GM23248 (cell line): ENCODE measurements at places on chromosomes 1 and 21. TPM values are rescaled to one million over a fixed set of nuclear protein-coding genes. Genes with fewer than 3 reads are reported as not detected.

GRCh38 chr1:197521118-197521739 is 253.2 kb downstream of the CRB1 start:
- DNase-seq, result peak; percentile 65

DNA sequence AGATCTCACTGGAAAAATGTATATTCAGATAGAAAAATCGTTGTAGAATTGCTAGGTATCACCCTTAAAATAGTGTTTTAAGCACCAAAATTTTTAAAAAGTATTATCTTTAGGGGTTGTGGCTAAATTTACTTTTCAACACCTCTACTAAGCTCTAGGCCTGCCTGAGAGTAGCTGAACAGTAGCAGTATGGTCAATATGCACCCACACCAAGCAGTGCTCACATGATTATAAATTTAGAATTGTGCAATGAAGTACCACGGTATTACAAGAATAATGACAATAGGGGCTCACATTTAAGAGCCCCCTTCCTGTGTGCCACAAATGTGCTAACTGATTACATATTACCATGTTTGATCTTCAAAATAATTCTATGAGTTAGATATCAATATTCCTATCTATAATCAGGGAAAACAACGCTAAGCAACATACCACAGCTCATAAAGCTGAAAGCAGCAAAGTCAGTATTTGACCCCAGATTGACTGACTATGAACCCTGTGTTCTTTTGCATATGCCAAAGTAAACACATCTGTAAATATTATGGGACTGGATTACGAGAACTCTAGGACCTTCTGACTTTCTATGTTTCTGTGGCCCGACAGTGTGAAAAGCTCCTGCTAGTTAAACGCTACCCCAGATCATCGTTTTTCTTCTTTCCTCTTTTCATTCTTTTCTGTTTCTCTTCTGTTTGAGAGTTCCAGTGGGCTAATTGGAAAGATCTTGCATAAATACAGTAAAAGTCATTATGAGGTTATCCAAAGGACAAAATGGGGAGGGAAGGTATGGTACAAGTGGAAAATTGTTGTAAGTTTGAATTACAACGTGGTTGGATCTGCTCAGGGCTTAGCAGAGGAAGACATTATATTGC is 201.1 kb upstream of the C1orf87 start:
- DNase-seq, result no peak

GRCh38 chr1:18716785-18717678 is 86.4 kb downstream of the PAX7 start:
- DNase-seq, result no peak

DNA sequence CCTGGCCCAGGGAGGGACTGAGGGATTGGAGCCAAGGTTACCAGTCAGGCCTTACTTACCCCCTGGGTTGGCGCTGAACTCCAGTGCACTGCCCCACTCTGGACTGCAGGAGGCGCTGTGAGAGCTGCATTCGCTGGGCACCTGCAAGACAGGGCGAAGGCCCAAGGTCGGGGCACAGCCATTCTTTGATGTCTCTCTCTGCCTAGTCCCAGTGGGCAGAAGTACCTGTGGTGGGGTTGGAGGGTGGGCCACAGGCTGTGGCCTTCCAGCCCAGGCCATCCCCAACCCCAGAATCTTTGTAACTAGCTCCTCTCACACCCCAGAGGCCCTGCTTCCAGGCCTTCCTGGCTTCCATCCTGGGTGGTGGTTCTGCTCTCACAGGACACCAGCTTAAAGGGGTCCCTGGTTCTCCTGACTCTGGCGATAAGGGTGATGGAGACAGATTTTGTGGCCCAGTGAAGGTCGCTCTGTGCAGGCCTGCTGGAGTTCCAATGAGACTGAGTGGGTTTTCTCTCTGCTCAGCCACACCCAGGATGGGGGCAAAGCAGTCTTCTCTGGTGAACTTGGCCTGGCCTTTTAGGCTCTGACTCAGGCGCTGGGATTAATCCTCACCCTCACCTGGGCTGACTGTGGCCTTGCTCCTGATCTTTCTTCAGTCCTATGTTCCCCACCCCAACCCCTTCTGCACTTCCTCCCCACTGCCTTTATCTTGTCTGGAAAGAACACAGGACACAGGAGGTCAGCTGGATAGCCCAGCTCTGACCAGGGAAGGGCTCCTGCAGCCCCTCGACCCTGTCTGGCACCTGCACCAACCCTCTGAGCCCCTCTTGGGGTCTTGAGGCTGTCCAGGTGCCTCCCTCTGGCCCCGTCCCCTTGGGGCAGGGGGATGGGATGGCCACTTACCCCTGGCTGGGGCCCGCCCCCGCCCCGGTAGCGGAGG is 954 bp downstream of the MYOG start:
- no peak for DNase-seq

- DNase-seq, result peak; percentile 9
These were observed 924 bp downstream of the EXTL2 start for GRCh38 chr1:100893718-100894117.

- no peak for DNase-seq
These were observed 37.0 kb upstream of the FAM131C start for GRCh38 chr1:16110456-16110855.

Gene KIF26B
- 7.8 and 8.0 TPM in 2 replicates for total RNA-seq

Gene SPATA45
- not detected in 2 replicates for total RNA-seq
